Panc1 (cell line): ENCODE measurements at places on chromosomes 2 and 18. TPM values are rescaled to one million over a fixed set of nuclear protein-coding genes. Genes with fewer than 3 reads are reported as not detected.

- H3K36me3 ChIP-seq, result no peaks in the 10 kb centered on the region
- DNase-seq, result no peak
- no peaks in the 10 kb centered on the region for H3K4me1 ChIP-seq
- H3K27ac ChIP-seq, result no peak overlapping the region
Observed at GRCh38 chr2:119025013-119025412, 83.0 kb downstream of the MARCO start.

GRCh38 chr18:27860011-27860410, 316.9 kb downstream of the CDH2 start:
- H3K36me3 ChIP-seq, result no peaks in the 10 kb centered on the region
- H3K27me3 ChIP-seq, result no peaks in the 10 kb centered on the region
- H3K4me1 ChIP-seq, result no peaks in the 10 kb centered on the region
- no peak for DNase-seq
- no peak overlapping the region for H3K4me3 ChIP-seq

- H3K27ac ChIP-seq, result no peak overlapping the region
- no peaks in the 10 kb centered on the region for H3K4me1 ChIP-seq
- no peaks in the 10 kb centered on the region for H3K27me3 ChIP-seq
- no peak for DNase-seq
Observed at GRCh38 chr2:53636596-53636995, 131.0 kb upstream of the CHAC2 start.

DNA sequence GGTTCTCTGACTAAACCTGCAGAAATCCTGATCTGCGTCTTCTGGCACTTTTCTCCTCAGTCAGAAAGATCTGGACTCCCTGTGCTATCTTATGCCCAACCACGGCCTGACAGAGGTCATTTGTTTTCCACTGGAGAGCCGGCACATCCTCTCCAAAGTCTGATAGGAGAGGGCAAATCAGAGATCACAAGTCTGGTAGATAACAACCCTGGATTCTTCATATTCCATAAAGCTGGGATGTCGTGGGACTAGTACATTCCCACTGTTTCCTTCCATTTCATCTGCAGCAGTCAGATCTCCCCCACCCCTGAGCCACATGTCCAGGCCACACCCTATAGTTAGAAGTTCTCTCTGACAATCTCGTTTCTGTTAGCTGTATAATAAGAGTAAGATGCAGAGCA, 157.0 kb downstream of the MGAT5 start:
- no peak overlapping the region for H3K27ac ChIP-seq
- no peaks in the 10 kb centered on the region for H3K4me1 ChIP-seq
- DNase-seq, result no peak
- no peaks in the 10 kb centered on the region for H3K27me3 ChIP-seq
- H3K36me3 ChIP-seq, result no peaks in the 10 kb centered on the region
- no peak overlapping the region for H3K4me3 ChIP-seq

- no peak for DNase-seq
- peaks cover 44% of the 10 kb centered on the region for H3K36me3 ChIP-seq
- no peaks in the 10 kb centered on the region for H3K27me3 ChIP-seq
- peak overlapping the region; percentile 60 for H3K4me3 ChIP-seq
- H3K27ac ChIP-seq, result peak overlapping the region; percentile 91
Observed at GRCh38 chr2:197502201-197502600, 2.0 kb downstream of the HSPE1 start.

GRCh38 chr2:239596253-239596652, 195.4 kb upstream of the HDAC4 start:
- H3K36me3 ChIP-seq, result no peaks in the 10 kb centered on the region
- no peak overlapping the region for H3K4me3 ChIP-seq
- no peaks in the 10 kb centered on the region for H3K4me1 ChIP-seq
- no peak for DNase-seq
- no peak overlapping the region for H3K27ac ChIP-seq
- H3K27me3 ChIP-seq, result no peaks in the 10 kb centered on the region

The ERCC3 gene
- 38.0 TPM for total RNA-seq

The CERKL gene
- total RNA-seq, result 0.87 TPM

The ATP5MC3 gene
- 287 TPM for total RNA-seq

The IL1RN gene
- total RNA-seq, result not detected
